ENCODE measurements at places on chromosomes 7 and 10.

DNA sequence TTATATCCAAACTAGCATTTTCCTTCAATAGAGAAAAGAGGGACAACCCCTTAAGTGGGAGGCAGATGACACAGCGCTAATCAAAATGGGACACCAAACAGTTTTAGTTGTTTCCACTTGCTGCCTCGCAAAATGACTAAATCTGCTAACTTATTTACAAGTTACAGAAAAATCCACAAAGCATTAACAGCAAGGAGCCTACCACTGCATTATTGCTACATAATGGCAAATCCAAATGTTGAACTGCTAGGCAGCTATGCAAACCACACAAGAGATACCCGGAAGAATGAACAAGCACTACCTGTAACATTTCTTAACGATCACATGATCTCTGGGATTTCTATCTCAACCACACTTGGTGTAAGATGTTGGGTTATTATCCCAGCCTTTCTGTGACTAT, 96.7 kb downstream of the SFMBT2 start:
- DNase-seq: no peak

GRCh38 chr10:2097937-2098336, 360.6 kb upstream of the ADARB2 start:
- no peak for DNase-seq

- no peak for DNase-seq
Observed at GRCh38 chr10:131179361-131179760, 132.2 kb downstream of the TCERG1L start.

DNA sequence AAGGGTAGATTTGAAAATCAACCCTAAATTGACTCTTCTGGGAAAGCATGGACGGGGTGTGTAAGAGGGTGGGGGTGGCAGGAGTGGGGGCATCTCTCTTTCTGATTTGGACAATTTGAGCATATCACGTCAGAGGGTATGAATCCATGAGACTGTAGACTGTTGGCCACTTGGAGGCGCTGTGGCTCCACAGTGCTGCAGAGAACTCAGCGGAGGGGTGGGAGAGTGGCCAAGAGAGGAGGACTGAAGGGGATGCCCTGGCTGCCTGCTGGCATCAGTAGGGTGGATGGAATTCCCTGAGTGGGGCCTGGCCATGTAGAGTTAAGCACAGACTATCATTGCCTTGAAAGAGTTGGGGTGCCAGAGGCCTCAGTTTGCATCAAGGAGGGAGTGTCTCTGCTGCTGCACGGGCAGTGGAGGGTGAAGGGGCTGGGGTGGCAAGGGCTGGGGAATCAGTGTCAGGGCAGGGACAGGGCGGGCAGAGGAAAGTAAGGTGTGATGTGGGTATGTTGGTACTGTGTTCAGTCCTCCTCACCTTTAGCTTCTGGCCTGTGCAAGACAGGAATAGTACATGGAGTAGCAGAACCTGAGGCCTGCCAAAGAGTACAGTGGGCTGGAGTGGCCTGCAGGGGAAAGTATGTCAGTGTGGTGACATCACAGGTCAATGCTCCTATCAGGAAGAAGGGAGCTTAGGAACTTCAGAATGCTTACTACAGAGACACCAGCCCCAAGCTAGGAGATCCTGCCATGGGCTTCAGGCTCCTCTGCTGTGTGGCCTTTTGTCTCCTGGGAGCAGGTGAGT, 133.5 kb upstream of the PRSS58 start:
- no peak for DNase-seq

- no peak for DNase-seq
Observed at GRCh38 chr10:74103560-74104258, 46.9 kb downstream of the AP3M1 start.

GRCh38 chr10:75648351-75648750, 216.9 kb downstream of the LRMDA start:
- DNase-seq: no peak

DNA sequence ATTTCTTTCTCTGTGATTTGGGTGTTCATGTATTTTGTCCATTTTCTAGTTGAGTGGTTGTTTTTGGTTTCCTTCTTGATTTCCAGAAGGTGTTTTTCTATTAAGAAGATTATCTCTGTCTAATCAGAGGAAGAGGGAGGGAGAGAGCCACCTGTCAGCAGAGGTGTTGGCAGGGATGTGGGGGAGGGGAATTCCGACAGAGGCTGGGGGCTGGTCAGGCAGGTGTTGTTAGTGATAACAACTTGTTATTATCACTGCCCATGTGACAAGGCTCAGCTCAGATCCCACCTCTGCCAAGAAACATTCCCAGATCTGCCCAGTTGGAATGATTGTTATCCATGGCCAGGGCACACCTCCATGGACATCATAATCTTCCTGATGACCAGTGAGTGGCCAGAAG, 293.4 kb downstream of the GFRA1 start:
- DNase-seq: no peak

- DNase-seq: no peak
Observed at GRCh38 chr10:48509974-48510692, 94.7 kb downstream of the ARHGAP22 start.

GRCh38 chr10:31242902-31243301, 76.1 kb upstream of the ZEB1 start:
- DNase-seq: no peak

- no peak for DNase-seq
Observed at GRCh38 chr7:36128448-36129047, 24.5 kb upstream of the EEPD1 start.

GRCh38 chr7:157474685-157475084, 137.9 kb downstream of the DNAJB6 start:
- DNase-seq: no peak

GRCh38 chr7:1091644-1092027, 3.7 kb downstream of the GPER1 start:
- no peak for DNase-seq
